ENCODE measurements at places on chromosomes 2 and 18. TPM values are rescaled to one million over a fixed set of nuclear protein-coding genes. Genes with fewer than 3 reads are reported as not detected.

CDH20 gene
- total RNA-seq = 0.21 TPM

HOXD9 gene
- not detected for total RNA-seq

RNF125 gene
- total RNA-seq = 49.7 TPM

HOXD13 gene
- total RNA-seq = not detected

C2orf66 gene
- not detected for total RNA-seq

CCDC74B gene
- total RNA-seq = 0.49 TPM
